ENCODE measurements at places on chromosomes 6 and 20.

DNA sequence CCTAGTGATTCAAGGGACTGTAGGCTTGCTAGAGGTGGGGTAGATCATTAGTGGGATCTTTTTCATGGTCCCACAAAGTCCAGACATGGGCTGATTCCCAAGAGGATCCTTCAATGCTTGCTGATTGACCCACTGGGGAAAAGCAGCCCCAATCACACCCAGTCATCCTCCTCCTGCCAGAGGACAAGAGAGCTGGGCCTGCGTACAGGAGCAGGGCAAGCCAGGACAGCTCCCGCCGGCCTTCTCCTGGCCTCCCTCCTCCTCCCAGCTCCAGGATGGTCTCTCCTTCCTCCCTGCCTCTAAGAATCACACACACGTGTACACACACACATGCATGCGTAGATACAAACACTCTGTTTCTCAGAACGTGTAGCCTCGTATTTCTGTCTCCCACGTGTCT lies 27.0 kb downstream of the KCNK15 start:
- no peak for DNase-seq

DNA sequence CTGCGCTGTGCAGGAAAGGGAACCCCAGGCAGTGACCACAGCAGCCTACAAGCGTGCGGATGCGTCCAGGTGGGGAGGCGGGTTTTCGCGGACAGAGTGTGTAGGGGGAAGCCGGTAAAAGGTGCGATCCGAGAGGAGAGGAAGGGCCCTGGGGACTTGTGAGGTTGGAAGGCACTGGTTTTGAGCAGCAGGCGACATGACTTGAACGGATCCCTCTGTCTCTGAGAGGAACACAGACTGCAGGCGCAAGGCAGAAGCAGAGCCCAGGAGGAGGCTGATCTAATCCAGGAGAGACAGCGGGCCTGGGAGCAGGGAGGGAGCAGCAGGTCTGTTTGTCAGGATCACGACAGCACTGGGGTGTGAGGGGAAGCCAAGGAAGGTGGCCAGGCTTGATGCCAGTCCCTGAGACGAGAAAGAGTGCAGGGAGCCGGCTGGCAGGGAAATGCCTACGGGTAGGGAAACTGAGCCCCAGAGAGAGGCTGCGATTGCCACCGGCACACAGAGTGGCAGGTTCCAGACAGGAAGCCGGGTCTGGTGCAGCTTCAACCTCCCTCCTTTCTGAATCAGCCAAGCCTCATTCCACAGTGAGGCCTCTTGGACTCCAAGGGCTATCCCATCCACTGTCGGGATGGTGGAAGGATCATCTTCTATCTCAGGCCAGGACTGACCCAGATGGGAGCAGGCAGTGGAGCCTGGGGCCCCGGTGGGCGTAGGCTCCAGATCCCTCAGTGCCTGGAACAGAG lies 57.1 kb downstream of the HNF4A start:
- DNase-seq = no peak

- DNase-seq = peak; percentile 16
These were observed 4.6 kb upstream of the GJB7 start for GRCh38 chr6:87333591-87334181.

DNA sequence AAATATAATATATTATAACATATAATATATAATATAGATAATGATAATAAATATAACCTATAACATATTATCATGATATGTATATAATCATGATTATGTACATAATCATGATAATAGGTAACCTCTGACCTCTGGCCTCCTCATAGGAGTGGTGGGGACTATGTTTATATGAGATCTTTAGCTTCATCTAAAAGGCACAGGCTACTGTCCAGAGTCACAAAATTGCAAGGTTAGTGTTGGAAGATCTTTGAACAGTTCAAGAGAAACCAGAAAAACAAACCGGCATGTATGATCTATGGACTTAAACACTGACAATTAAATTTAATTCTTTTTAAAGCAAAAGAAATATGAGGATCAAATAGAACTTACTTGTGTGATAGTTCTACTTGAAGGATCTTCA lies 55.7 kb upstream of the TINAG start:
- no peak for DNase-seq

DNA sequence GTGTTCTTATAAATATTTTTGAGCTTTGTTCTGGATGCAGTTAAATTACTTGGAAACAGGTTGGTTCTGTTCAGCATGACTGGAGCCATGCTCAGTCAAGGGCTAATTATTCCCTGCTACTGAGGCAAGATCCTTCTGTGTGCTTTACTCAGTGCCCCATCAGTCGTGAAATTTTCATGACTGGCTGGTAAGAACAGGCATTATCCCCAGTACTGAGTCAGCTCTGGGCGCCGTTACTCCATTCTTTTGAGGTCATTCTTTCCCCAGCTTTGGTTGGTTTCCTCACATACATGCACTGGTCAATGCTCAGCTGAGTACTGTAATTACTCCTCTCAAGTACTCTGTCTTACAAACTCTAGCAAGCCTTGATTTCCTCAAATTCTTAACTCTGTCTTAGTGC lies 71.3 kb downstream of the CDKAL1 start:
- DNase-seq = peak; percentile 84

DNA sequence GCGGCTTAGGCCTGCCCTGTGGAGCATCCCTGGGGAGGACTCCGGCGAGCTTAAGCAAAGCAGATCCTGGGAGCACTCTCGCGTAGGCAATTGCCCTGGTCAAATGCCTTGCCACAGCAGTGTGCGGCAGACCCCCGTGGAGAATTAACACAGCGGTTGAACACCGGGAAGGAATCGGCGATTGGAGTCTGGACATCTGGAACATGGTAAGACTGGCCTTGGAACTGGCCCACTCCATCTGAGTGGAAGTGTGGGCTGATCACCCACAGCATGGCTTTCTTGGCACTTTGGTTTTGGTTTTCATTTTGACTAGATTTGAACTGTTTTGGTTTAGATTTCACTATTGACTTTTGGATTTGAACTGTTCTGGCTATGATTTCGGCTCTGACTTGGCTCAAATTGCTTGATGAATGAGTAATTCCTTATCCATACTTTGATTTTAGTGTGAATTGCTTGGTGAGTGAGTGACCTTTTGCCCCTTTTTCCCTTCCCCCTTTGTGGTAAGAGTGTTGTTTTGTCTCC lies 300.7 kb downstream of the RNGTT start:
- no peak for DNase-seq

DNA sequence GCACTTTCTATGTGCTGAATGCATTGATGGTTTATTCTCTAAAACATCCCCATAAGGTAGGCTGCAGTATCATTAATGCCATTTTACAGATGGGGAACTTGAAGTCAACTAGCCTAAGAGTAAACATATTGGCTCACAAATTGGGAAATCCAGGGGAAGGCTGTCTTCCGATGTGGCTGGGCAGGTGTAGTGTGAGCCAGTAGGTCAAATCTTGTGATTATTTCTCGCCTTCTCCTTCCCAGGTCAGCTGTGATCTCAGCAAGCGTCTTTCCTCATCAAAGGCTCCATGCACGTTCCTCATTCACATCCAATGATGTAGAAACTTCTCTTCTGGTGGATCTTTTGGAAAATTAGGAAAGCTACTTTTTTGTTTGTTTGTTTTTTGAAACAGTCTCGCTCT lies 94.1 kb upstream of the SHLD1 start:
- no peak for DNase-seq
